ENCODE measurements at places on chromosomes 3 and 15.

DNA sequence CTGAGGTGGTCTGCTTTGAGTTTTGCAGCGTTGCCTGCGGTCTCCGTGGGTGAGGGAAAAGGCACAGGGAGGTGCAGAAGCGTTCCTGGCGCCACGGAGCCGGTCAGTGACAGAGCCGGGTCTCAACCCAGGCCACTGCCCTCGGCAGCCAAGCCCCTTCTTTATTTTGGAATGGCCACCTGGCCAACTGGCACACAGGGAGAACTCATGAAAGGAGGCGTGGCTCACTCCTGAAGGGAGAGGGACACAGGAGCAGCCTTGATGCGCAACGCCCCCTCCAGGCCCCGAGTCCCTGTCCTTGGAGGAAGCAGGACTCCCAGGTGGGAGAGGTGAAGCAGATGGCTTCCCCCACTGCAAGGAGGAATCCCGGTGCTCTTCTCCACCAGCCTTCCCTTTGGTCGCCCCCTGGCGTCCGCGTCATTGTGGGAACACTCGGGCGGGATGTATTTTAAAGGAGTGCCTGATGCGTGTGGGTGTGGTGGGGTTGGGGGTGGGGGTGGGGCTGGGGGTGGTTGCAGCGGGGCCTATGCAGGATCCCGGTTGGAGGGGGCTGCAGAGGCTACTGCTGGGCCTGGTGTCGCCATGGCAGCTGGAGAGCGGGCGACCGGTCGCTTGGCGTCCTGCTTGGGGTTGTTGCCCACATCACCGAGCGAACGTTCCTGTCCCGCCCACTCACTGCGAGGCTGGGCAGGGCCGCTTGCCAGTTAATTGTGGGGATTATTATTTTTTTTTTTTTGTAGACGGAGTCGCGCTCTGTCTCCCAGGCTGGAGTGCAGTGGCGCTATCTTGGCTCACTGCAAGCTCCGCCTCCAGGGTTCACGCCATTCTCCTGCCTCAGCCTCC lies 32.6 kb downstream of the APBA2 start:
- DNase-seq, result no peak

GRCh38 chr3:130835483-130835882 lies 58.4 kb upstream of the ATP2C1 start:
- DNase-seq, result no peak

GRCh38 chr3:6242104-6242503 lies 618.8 kb upstream of the GRM7 start:
- no peak for DNase-seq

DNA sequence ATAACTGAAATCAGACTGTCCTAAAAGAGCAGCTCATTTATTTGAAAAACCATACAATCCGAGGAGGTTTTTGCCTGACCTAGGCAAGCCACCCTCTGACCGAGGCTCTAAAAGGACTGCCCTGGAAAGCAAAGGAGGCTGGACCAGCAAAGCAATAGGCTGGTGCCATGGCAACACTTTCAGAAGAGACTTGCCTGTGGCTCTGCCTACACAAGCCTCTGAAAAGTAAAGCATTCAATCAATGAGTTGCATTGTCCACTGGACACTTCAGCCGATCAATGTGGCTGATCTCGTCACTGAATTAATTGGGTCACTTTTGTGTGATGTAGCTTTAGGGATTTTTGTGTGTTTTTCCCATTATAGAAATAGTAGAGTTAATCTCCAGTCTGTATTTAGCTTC lies 99.1 kb upstream of the SEMA6D start:
- no peak for DNase-seq

DNA sequence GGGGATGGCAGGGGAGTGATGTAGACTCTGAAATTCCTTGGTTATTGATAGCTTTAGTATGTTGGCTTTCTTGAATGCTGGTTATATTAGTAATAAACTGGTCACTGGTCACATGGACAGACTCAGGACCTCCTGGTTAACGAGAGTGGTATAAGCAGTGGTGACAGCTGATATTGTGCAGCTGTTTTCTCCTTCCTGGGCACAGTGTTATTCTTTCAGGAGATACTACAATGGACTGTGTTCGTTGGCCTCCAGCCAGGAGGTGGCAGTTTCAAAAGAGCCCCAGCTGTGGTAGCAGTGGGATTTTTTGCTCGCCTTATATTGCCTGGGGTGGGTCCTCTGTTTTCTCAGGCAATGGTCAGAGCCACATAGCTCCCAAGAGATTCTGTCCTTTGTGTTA lies 181.6 kb upstream of the RBMS3 start:
- no peak for DNase-seq

- DNase-seq, result no peak
These were observed 482.5 kb upstream of the WNT5A start for GRCh38 chr3:55969634-55970033.

DNA sequence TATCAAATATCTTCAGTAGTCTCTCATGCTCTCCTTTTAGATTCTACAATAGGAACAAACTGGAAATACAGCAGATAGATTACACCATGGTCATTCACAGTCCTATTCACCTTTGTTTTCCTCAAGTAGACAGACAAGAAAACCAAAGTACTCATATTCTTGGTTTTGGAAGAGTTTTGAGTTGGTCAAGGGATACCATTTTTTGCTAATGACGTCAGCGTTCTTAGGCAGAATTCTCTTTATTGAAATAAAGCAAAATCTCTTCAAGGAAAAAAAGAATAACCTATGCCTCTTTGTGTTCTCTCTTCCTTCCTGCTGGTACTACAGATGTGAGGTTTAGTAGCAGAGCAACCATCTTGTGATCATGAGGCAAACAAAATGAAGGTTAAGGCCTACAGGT lies 268.3 kb upstream of the PDZRN3 start:
- no peak for DNase-seq

DNA sequence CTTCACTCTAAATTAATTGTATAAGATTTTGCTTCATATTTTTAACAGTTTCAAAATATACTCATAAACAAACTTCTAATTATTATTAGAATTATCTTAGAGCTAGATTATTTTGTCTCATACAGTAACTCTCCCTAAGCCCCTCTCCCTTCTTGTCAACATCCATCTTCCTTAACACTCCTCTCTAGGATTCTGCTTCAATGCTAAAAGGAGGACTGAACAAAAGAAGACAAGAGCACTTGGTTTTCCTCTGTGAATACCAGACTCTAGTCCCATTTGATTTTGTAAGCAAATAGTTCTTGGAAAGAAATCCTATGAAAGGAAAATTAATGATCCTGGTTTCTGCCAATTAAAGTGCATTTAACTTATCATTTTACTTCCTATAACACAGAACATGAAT lies 91.8 kb downstream of the KCNMB2 start:
- no peak for DNase-seq

DNA sequence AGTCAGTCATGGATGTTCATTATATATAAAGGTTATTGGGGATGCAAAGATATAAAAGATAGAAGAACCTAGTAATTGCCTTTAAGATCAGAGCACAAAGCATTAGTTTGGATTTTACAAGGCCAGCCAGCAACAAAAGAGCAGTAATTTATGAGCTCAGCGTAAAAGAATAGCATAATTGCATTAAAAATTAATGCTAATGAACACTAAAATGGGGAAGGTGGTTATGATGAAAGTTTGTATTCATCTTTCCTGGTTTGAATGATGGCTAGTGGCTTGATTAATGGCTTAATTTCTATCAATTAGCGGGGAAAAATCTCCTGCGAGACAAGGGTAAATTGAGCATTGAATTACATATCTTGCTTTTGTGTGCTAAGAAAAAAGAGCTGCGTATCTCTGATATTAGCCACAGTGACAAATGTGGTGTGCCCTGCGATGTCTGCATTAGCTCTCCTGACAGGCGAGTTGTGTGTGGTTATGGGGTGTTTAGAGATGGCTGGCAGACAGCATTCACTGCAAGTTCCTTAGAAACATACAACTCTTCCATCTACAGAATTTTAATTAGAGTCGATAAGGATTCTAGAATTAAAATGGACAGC lies 42.8 kb upstream of the MLF1 start:
- DNase-seq, result no peak

DNA sequence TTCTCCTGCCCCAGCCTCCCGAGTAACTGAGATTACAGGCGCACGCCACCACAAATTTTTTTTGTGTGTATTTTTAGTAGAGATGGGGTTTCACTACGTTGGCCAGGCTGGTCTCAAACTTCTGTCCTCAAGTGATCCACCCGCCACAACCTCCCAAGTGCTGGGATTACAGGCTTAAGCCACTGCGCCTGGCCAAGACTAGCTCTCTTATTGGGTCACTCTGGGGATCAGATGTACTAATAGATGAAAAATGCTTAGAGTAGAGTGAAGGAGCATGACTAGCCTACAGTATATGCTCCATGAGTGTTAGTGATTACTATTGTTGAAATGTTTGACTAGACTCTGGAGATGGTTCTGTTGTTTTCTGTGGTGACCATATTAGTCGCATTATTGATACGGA lies 21.8 kb downstream of the RARB start:
- DNase-seq, result no peak

DNA sequence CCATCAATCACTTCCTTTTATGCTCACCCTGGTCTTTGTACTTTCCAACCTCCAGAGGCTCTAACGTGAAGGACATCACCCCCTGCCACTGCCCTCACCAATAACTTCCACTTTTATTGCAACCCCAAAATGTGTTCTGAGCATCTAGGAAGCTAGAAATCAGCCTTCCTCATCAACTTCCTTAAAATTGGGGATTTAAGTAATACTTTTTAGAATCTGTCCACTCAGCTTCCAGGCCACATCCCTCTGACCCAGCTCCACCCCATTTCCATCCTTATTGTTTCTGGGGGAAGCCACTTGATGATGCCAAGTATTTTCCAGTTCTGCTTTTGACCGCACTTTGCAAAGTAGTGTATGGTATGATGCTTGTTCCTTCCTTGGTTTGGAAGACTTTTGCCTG lies 73.5 kb upstream of the XCR1 start:
- DNase-seq, result no peak

Data from NCI-H187 (cell line).